Left forelimb (tissue), 1 donor: ENCODE measurements at places on chromosomes 3 and 15.

- no peak for DNase-seq
These were observed 412.9 kb downstream of the TIGIT start for GRCh38 chr3:114706591-114707232.

GRCh38 chr3:155233213-155233612 is 60.3 kb downstream of the STRIT1 start:
- DNase-seq = no peak

DNA sequence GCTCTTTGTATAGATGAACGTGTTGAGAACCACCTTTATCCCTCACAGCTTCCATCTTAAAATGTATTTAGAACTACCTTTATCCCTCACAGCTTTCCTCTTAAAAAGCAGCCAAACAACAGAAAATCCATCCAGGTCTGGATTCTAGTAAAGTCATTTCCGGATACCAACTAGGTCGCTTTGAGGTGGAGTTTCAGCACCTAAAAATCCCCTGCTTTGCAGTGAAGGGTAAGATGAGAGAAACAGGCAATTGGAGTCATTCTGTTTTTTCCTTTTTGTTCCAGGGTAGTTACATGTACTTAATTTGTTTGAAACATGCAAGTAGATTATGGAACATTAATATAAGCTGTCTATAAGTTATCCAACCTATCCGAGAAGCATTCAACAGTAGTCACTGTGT is 192.0 kb downstream of the UBE2E2 start:
- no peak for DNase-seq

- DNase-seq = no peak
These were observed 8.9 kb downstream of the XIRP1 start for GRCh38 chr3:39183211-39184080.

GRCh38 chr3:14867936-14868570 is 49.3 kb downstream of the FGD5 start:
- no peak for DNase-seq

DNA sequence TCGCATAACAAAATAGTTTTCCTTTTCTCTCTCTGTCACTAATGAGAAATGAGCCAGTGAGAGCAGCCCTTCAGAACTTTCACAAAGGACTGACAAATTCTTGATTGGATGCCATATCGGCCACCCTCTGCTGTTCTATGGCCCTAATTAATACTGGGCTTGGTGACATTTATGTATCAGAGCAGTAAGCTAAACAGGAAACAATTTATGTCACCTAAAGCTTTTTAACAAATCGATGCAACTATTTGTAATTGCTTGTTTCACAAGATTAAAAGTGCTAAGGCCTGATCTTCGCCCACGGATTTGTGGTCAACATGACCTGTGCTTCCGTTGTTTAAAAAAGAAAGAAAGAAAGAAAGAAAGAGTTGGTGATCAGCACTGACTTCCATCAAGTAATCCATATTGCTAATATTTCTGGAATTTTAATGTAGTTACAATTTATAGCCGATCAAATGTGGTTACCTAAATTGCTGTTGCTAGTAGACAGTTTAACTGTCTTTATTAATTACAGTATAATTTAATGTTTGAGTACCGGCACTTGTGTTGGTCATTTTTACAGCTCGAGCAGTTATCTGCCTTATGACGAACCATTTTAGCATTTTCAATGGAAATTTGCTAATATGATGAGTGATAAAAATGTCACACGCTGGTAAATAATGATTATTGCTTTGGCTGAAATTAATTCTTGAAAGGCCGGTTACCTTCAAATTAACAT is 631.3 kb downstream of the FOXP1 start:
- DNase-seq = no peak

GRCh38 chr15:101008158-101009139 is 89.3 kb downstream of the LRRK1 start:
- peak; percentile 86 for DNase-seq

- DNase-seq = no peak
These were observed 132.6 kb upstream of the LRRN1 start for GRCh38 chr3:3666664-3667063.

DNA sequence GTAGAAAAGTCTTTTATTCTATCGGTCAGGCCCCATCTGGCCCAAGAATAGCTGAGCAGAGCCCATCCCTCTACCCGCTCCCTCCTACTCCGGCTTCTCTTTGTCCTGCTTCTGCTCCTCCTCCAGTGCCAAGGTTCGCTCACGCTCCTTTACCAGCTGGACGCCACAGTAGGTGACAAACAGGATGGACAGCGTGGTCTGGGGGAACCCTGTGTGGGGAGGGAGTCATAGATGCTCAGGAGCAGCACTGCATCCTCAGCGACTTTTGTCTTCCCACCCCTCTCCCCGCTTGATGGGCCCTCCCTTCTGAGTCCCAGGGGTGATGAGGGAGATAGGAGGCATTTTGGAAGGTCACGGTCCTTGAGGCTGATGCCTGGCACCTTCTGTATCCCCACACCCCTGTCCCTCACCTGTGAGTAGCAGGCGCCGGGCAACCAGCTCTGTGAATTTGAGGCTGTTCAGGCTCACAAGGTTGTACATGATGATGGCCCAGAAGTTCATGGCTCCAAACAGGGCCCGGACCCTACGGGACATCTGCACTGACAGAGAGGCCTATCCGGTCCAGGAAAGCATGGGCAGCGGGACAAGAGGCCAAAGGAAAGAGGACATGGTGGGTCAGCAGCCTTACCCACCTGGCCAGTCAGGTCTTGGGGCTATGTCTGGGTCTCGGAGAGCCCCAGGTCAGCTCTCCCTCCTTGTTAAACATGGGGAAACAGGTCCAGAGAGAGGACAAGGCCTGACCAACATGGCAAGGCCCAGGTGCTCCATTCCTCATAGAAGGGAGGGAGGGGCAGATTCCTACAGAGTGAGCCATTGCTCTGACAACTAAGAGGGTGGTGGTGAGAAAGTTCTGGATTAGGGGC is 7.6 kb downstream of the KLHL40 start:
- peak; percentile 44 for DNase-seq

DNA sequence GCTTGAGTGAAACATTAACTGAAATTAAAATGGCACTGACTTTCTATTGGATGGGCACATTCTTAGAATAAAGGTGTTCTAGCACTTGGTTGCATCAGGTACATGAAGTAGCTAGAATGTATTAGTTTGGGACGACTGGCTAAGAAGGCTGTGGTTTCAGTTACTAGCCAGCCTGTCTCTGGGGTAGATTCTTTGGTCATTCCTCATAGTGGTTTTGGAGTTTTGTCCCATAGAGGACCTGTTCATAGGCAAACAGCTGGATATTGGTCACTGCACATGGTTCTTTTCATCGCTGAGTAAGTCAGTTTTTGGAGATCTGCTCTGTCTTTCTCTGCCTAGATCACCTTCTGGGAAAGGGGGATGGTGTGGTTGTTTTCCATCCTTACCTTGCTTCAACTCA is 55.3 kb downstream of the ADAMTSL3 start:
- no peak for DNase-seq

DNA sequence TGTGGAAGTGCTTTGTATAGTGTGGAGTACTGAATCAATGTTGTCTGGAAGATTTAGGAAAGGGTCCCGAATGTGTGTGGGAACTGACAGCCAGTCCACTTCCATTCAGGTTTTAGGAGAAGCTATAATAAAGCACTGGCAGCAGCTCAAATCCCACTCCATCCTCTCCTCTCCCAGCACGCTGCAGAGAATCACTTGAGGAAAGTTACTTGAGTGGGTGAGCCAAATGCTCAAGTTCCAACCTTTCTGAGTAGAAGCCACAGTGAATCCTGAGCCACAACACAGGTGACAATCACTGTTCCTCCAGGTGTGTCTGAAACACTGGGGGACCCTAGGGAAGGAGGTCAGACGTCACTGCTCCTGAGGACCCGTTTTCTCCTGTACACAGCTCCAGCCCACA is 106.5 kb downstream of the TIGIT start:
- DNase-seq = no peak

GRCh38 chr3:38646630-38647029 is 2.9 kb downstream of the SCN5A start:
- peak; percentile 44 for DNase-seq

- no peak for DNase-seq
These were observed 28.8 kb downstream of the GBE1 start for GRCh38 chr3:81732642-81733041.

DNA sequence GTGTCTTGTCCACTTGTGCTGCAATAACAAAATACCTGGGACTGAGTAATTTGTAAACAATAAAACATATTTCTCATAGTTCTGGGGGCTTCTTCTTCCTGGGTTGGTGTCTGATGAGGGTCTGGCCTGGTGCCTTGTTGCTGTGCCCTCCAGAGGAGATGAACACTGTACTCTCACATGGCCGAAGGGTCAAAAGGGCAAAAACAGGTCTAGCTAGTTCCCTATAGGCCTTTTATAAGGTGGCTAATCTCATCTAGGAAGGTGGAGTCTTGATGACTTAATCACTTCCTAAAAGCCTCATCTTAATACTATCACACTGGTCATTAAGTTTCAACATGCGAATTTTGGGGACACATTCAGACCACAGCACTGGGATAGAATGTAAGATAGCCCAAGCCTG is 228.4 kb downstream of the TLE3 start:
- no peak for DNase-seq

DNA sequence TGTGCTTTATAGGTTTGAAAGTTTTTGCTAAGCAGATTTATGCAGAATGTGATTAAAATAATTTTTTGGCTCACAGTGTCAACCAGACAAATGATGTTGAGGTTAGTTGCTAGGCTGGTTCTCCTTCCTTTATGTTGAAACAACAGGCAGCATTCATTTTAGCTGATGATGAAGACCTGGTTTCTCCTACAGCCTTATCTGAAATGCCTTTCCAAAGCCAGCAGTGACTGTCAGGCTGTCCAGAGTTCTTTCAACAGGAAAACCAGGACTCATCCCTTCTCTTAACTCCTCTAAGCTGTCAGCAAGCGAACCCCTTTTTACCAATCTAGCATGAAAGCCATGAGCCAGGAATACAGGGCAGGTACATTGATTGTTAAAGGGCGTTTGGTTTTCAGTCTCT is 84.1 kb downstream of the ZNF609 start:
- no peak for DNase-seq

GRCh38 chr3:110686701-110687100 is 384.9 kb upstream of the NECTIN3 start:
- DNase-seq = no peak

DNA sequence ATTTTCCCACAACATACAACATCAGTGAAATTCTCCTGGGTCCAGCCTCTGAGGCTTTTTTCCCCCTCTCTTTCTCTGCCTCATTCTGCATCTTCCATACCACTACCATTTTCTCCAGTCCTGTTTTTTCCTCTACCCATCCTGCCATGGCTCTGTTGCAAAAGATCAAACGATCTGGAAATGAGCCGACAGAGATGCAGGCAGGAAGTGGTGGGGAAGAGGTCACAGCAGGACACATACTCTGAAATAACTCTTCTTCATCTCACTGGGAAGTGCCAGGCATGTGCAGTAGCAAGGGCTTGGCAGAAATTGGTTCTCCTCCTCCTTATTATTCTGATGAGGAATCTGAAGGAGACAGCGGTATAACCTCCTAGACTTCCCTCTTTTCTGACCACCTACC is 114.3 kb downstream of the CORO2B start:
- DNase-seq = no peak

GRCh38 chr3:88678747-88679146 is 428.7 kb upstream of the EPHA3 start:
- DNase-seq = no peak

- DNase-seq = no peak
These were observed 7.8 kb downstream of the ATP6V1A start for GRCh38 chr3:113754494-113755159.

GRCh38 chr3:16148783-16149182 is 25.7 kb upstream of the GALNT15 start:
- no peak for DNase-seq

DNA sequence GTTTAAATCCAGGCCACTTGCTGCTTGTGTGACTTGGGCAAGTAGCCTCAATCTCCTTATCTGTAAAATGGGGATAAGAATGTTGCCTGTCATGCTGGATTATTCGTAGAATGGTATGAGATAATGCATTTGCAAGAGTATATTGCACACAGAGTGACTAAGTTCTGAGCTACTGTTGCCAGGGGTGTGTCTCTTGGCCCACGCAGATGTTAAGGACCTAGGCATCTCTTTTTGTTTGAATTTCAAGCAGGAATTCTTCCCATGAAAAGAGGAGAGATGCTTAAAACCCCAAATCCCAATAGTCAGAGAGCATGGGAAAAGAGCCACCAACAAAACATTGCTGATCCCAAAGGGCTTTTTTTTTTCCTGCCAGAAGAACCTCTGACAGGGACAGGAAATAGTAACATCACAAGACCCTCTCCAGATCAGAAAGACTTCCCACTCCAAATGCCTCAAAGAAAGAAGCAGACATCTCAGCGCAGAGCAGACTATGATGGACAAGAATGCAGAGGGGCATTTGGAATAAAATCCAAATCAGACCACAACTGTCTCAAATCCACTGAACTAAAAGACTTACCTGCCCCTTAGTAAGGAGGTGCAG is 90.5 kb downstream of the MRPL46 start:
- no peak for DNase-seq

- DNase-seq = no peak
These were observed 33.3 kb upstream of the VPS8 start for GRCh38 chr3:184778426-184779332.

GRCh38 chr15:83320404-83320803 is 35.9 kb upstream of the BNC1 start:
- DNase-seq = no peak

- DNase-seq = no peak
These were observed 60.8 kb upstream of the SKIL start for GRCh38 chr3:170296703-170297102.

DNA sequence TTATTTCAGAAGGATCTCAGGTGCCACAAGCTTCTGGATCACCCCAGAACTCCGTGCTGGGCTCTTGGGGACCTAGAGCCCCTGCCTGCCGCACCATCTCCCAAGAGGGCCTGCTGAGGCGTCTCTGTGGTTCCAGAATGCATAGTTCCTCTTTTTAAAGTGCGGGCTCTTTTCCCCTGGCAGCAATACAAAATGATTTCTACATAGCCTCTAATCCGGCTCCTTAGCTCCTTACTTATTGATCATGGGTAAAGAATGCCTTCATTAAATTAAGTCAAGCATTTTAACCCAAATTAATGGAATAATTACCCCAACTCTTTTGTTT is 121.9 kb downstream of the ATP10A start:
- DNase-seq = no peak

DNA sequence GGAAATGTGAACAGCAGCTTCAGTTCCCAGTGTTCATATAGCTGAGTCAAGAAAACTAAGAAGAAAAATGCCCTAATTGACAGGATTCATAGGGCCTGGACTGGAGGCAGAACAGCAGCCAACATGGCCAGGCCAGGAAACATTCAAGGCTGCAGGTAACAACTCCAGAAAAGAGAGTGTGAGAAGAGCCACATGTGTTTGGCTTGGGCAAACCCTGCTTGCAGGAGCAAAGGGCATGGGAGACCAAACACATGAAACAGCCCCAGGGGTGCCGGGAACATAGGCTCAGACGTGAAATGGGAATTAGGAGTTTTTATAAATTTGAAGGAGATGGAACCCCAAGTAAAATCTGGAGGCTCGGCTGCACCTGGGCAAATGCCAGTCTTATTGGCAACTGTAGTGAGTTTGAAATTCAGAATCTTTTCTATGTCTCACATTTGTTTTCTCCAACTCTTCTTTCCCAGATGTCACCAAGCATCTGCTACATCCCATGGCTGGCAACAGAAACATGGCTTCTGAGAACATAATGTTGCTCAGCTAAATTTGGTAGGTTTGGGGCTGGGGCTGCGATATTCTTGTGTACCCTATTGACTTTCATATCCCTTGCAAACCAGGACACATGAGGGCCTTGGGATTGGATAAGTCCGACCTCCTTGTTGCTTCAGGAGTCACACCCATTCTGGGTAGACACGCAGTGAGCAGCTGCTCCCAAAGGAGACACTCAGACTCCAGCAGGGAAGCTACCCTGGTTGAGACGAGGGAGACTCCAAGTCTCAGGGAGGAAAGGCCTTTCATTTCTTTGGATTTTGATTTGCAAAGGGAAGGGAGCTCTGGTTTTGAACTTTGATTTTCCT is 98.9 kb upstream of the CLSTN2 start:
- no peak for DNase-seq
